ENCODE measurements at places on chromosomes 4 and X.

GRCh38 chr4:52004414-52004813 is 15.7 kb downstream of the LRRC66 start:
- no peak for DNase-seq

GRCh38 chrX:48465336-48465933 is 4.6 kb downstream of the SLC38A5 start:
- no peak for DNase-seq

GRCh38 chr4:101367201-101367600 is 19.9 kb upstream of the PPP3CA start:
- DNase-seq, result no peak

GRCh38 chr4:172486531-172486930 is 673.3 kb downstream of the GALNTL6 start:
- DNase-seq, result no peak

DNA sequence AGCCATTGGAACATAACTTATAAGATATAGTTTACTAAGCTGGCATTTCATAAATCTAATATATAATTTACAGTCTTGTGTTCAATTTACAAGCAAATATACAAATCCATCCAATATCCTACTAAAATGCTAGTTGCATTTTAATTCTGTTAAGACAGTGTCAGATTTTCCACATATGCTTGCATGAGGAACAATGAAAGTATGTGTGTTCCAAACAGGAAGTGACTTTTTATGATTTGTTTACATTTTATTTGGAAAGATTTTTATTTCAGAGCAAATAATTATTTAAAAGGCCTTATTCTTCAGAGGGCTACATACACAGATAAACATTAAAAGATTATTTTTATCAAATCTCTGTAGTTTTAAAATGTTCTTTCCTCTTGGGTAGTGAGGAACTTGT is 130.1 kb downstream of the KLHL34 start:
- no peak for DNase-seq

DNA sequence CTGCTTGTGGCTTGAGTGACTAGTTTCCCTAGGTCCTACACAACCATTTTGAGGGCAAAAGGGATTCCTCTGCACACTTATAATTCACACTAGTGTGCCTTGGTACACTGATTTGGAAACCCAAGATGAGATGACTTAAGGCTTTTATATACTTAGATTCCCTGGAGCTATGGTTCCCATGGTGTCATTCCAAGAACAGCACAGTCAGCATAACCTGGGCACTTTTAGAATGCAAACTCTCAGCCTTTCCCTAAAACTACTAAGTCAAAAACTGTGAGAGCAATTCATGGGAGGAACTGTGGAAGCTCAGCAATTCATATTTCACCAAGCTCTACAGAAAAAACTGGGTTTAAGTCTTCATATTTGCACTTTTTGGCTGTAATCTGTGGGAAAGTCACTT is 38.0 kb upstream of the ZC4H2 start:
- DNase-seq, result no peak

DNA sequence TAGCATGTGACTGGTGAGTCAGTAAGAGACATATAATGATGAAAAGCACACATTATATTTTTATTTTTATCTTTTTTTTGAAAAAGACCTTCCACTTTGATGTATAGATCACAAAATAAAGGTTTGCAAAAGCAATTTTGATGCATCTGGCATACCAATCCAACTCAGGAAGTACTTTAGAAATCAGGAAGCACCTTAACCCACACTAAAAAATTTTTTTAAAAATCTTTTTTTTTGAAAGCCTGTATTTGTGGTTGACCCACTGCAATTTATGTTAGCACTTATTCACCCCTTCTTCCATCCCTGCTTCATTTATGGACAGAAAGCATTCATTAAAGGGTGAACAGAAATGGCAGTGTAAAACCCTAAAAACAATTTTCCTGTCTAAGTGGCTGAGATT is 16.6 kb downstream of the TMEM255A start:
- DNase-seq, result no peak

- no peak for DNase-seq
Observed at GRCh38 chr4:26226629-26227376, 94.0 kb upstream of the RBPJ start.

- no peak for DNase-seq
Observed at GRCh38 chr4:6044805-6045204, 26.6 kb upstream of the C4orf50 start.

DNA sequence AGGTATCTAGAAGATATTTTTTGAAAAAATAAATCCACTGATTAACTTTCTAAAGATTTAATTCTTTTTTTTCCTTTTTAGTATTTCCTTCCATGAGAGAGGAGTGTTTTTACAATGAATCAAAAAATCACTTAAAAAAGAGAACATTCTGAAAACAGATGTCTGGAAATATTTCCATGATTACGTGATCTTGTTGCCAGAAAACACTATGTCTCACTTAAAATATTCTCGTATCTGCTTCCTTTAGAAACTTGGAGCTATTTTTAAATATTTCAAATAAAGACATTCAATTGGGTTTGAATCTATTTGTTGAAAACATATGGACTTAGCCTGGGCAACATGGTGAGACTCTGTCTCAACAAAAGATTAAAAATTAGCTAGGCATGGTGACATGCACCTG is 232.8 kb upstream of the RASGEF1B start:
- no peak for DNase-seq

DNA sequence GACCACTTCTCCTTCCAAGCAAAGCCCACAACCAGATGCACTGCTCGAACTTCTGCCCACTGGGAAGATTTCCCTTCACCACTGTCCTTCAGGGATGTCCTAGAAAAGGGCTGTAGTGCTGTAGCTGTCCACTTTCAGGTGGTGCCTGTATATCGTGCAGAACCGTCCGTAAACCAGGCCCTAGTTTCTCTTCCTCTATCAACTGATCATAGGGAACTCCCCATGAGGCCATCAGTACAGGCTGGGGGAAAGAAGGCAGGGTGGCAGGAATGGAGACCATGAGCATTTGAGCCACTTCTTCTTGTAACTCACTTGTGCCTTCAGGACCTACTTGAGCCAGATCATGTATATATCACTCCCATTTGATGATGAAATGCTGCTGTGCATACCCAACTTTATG is 57.3 kb upstream of the FAM9B start:
- DNase-seq, result no peak
